Omental fat pad (tissue), 4 donors: ENCODE measurements at places on chromosomes 7 and 10. TPM values are rescaled to one million over a fixed set of nuclear protein-coding genes. Genes with fewer than 3 reads are reported as not detected.

BAIAP2L1 gene
- total RNA-seq = 3.4 TPM

TMEM248 gene
- 98.1 TPM for total RNA-seq

CHN2 gene
- total RNA-seq = 14.2 TPM

MACROH2A2 gene
- total RNA-seq = 5.2 TPM

RELN gene
- total RNA-seq = 3.8 TPM

COL17A1 gene
- total RNA-seq = 2.2 TPM

IDI2 gene
- not detected for total RNA-seq

SPDYE6 gene
- total RNA-seq = not detected

PTPRZ1 gene
- 33.9 TPM for total RNA-seq

IFIT1B gene
- not detected for total RNA-seq

CFAP69 gene
- total RNA-seq = 28.4 TPM

SPAM1 gene
- total RNA-seq = not detected

C7orf33 gene
- total RNA-seq = not detected

FAM241B gene
- 2.3 TPM for total RNA-seq

COMMD3 gene
- total RNA-seq = 17.8 TPM

ENKUR gene
- not detected for total RNA-seq

RASSF4 gene
- total RNA-seq = 156 TPM

LRMDA gene
- total RNA-seq = 14.9 TPM

SPRN gene
- not detected for total RNA-seq
